ENCODE measurements at places on chromosomes 7 and 10. TPM values are rescaled to one million over a fixed set of nuclear protein-coding genes. Genes with fewer than 3 reads are reported as not detected.

DNA sequence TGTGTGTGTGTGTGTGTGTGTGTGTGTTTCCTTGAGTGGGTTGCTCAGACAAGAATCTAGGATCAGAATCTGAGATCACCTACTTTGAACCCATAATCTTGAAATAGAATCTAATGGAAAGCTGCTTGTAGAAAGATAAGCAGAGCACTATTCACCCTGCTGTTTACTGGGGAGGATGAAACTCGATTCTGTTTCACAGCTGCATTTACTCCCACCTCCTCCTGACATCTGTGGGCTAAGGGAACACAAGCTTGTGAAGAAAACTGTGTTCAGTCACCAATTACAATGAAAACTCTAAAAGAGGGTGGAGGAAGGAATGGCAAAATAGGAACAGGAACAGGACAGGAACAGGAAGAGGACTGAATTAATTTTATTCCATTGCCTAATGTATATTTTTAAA, 269.5 kb downstream of the TSPAN12 start:
- DNase-seq: no peak

- DNase-seq: peak; percentile 91
Measured at GRCh38 chr10:61760943-61761824, 98.5 kb downstream of the CABCOCO1 start.

GRCh38 chr7:1666823-1667565, 3.1 kb upstream of the ELFN1 start:
- peak; percentile 27 for DNase-seq

DNA sequence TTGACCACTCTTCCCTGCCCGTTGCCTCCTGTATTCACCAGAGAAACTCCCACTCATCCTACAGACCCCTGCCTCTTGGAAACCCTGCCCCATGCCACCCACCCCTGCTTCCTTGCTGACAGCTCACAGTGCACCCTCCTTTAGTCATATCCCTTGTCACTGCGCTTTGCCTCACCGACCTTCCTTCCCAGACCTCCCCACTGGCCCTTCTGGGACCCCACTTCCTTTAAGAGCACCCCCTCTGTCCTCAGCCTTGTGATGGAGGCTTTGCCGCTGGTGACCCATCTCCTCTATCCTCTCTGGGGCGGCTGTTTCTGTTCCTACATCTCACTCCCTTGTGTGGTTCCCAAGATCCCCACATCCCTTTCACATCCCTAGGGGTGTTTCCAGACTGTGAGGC, 92.8 kb upstream of the ZMIZ1 start:
- DNase-seq: no peak

GRCh38 chr7:44921607-44922350, 36.4 kb upstream of the PURB start:
- DNase-seq: peak; percentile 72

The GIGYF1 gene
- 14.4 TPM for total RNA-seq

GRCh38 chr10:76231286-76231934, 800.0 kb downstream of the LRMDA start:
- DNase-seq: no peak

The OR6V1 gene
- total RNA-seq: not detected

The PRSS58 gene
- not detected for total RNA-seq

DNA sequence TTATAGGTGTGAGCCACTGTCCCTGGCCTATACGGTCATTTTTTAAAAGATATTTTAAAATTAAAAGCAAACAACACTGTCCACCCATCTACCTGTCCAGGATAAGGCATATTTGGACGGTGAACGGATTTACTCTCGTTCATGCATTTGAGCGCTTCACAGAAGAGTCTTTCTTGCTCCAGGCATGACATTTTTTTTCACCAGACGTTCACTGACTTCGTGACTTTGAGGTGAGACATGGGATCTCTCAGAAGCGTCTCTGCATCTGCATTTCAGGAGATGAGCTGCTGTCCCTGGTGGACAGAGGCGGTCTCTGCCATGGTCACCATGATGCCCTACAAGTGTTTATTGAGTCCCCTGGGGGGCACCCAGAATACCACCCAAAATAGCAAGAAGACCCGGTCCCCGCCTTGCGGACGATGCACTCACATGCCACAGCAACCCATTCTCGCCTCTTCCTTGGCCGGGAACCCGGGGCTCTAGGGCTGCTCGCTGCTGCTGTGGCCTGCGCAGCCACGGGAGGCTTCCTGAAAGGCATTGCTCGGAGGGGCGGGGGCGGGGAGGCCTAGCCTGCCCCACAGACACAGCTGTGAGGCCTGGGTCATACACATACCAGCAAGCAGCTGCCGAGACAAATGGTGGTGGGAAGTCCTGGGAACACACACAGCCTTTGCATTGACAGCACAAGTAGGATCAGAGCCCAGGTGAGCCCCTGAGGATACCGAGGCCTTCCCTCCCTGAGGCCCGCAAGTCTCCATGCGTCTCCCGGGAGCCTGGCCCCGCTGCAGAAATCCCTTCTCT, 84.4 kb downstream of the RGS10 start:
- DNase-seq: no peak

The NACAD gene
- 1.3 TPM for total RNA-seq

- DNase-seq: peak; percentile 38
Measured at GRCh38 chr10:46548498-46549090, 7.9 kb downstream of the GPRIN2 start.

Measured in fibroblast of lung (primary cell).